SIG-M5 (cell line): ENCODE measurements at places on chromosomes 4 and X.

DNA sequence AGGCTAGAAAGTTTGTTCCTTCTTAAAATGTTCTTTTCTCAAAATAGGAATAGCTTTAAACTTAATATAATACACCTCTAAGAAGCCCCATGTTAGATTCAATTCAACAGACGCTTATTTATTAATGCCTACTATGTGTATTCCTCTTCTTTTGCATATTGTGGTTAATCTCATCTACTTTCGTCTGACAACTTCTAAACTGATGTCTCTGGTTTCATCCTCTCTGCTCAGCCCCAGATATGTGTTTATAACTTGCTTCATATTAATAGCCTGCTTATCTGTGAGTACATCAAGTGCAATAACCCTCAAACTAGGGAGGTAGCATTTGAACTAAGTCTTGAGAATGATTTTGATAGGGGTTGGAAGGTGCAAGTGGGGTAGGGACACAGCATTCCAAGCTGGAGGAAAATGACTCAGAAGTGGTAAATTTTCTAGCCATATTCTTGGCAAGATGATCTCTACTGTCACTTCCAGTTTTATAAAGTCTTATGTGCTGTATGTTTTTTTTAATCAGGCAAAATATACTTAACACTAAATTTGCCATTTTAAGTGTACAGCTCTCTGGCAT lies 37.0 kb downstream of the STK26 start:
- DNase-seq = no peak

DNA sequence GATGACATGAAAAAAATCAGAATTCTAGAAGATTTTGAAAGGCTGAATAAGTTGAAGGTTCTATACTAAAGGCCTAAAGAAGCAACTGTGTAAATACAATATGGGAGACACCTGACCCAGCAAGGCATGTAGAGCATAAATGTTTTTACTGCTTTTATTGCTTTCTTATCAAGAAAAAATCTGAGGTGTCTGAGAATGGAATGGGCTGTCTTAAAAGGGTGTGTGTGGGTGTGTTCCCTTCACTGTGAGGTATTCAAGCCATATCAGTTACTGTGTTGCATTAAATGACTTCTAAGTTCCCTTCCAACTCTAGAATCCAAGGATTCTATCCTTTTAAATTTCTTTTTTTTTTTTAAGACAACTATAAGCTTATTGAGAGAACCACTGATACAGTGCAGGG lies 15.7 kb downstream of the ATP8A1 start:
- DNase-seq = no peak

DNA sequence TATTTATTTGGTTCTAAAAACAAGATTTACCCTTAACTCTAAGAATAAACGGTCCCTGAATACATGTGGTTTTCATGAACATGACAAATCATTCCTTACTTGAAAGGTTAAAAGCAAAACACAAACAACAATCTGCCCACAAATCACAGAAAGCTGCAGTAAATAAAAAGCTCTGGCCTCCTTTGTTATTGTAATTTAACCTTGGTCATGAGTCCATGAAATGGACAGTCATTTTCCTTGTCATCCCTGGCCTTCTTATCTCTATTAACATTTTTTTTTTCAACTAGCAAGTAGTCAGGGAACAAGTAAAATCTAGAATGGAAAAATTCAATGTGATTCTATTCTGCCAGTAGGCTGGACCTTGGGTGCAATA lies 92.7 kb downstream of the SCD5 start:
- no peak for DNase-seq

GRCh38 chr4:11565899-11566298 lies 137.2 kb upstream of the HS3ST1 start:
- DNase-seq = no peak

DNA sequence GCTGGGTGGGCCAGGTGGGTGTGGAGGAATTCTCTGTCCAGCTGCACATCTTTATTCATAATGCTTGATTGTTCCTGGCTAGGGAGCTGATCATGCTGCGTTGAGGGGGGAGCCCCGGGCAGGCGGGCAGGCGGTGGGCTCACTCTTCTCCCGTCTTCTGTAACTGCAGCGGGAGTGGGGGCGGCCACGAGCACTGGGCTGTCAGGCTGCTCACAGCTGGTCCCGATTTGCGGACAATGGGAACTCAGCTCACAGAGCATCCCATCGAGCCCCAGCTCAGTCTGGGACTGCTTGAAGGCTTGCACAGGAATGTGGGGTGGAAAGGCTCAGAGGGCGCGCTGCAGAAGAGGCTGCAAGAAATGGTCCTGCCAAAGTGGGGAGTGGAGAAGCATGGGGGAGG lies 63.8 kb downstream of the EFNB1 start:
- DNase-seq = no peak
